ENCODE measurements at places on chromosomes 2 and 18. TPM values are rescaled to one million over a fixed set of nuclear protein-coding genes. Genes with fewer than 3 reads are reported as not detected.

The DAW1 gene
- not detected for total RNA-seq

The ALPP gene
- not detected for total RNA-seq

The STPG4 gene
- total RNA-seq: not detected

The NGEF gene
- total RNA-seq: 16.5 TPM
